CD4-positive, alpha-beta T cell treated with Interleukin-10 for 1 hour (primary cell): ENCODE measurements at places on chromosomes 6 and 20.
A peak's percentile ranks its signal among the peaks of the same experiment; 100 is the strongest.

DNA sequence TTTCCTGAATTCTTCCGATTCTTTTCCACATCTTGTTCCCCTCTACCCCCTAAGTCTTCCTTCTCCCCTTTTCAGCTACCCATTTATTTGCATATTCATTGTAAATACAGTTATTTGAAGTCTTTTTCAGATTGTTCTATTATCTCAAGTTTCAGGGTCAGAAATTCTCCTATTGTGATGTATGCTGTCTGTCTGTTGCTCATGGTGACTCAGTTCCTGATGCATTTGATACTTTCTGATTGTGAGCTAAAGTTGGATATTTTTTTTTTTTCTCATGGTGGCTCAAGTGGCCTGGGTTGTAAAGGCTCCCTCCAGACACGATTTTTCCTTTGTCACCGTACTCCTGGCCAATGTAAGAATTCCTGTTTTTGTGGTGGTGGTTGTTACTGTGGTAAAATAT lies 4.9 kb upstream of the PI16 start:
- no peak for DNase-seq

GRCh38 chr20:37837924-37838323 lies 65.0 kb upstream of the VSTM2L start:
- DNase-seq: no peak

DNA sequence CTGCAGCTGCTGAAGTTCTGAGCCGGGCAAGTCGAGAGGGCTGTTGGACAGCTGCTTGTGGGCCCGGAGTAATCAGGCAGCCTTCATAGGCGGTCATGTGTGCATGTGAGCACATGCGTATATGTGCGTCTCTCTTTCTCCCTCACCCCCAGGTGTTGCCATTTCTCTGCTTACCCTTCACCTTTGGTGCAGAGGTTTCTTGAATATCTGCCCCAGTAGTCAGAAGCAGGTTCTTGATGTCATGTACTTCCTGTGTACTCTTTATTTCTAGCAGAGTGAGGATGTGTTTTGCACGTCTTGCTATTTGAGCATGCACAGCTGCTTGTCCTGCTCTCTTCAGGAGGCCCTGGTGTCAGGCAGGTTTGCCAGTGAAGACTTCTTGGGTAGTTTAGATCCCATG lies 21.2 kb upstream of the MAPK13 start:
- peak; percentile 54 for DNase-seq

- DNase-seq: no peak
Measured at GRCh38 chr6:137297887-137298286, 78.7 kb upstream of the IFNGR1 start.

GRCh38 chr6:111985202-111985731 lies 68.6 kb upstream of the CCN6 start:
- peak; percentile 58 for DNase-seq

DNA sequence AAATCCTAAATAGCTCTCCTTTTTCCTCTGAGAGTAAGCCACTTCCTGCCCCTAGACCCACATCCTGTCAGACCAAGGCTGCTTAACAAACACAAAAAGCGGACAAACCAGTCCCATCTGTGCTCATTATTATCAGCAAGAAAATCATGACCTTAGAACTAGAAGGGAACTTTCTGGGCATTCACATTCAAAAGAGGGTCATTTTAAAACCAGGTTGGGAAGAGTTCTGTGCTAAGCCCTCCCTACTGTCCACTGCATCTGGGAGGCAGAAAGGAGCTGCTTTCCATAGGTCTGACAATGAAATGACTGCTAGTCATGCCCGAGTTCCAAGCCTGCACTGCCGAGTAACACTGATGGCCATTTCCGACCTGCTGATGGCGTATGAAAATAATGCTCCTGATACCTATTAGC lies 15.4 kb downstream of the EZR start:
- DNase-seq: peak; percentile 77

- DNase-seq: no peak
Measured at GRCh38 chr20:44336086-44336485, 757 bp upstream of the R3HDML start.

DNA sequence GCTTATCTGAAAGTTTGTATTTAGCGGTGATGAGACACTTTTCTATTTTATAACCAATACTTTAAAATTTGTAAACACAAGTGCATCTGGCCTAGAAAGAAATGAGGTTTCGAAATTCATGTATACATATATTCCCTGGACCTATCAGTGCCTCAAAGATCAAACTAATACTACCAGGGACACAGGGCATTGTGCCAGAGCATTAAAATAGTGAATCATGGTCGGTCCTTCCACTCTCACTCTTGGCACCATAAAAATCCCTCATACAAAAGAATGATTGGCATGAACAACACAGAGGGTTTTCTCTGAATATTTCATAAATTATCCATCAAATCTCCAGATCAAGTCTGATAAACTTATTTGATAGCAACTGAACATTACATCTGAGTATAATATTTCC lies 62.0 kb downstream of the MMUT start:
- DNase-seq: no peak

DNA sequence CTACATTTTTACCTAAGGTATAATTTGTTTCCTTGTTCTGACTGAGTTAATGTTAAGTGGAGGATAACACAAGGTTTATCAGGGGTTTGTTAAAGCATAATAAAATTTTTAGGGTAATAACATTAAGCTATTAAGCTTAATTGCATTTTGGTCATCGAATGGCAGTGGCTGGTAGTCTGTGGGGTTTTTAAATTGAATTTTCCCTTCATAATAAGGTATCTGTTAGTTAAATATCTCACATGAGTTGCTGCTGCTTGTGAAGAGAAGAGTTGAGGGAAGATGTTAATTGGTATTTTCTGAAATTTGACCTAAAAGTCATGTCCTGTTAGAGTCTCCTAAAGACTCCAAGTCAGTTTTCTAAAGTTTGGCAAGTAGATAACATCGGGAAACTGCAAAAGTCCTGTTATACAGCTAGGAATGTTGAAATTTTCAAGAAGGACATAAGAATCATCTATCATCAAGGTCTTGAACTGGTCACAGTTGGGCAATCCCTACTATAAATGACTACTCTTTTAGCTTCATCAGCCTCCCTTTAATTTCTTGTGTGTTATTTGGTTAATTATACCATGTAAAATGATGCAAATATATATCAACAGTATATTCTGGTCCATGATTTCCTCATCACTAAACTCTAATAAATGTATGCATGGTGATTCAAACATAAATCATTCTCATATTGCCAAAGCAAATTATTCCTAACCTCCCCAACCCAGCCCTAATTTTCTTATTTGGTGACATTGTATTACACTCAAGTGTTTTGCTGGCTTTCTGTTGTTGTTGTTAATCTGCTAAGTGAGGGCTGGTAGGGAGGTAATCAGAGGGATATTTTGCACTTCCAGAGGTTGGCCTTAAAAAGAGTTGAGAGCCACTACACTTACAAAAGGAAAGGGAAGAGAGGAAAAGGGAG lies 64.0 kb downstream of the MAP3K5 start:
- no peak for DNase-seq

- peak; percentile 71 for DNase-seq
Measured at GRCh38 chr6:109187399-109188114, 92.2 kb downstream of the CEP57L1 start.
